Left kidney (tissue), 8 donors: ENCODE measurements at places on chromosomes 6 and 20.

GRCh38 chr6:15675536-15676220, 12.8 kb upstream of the DTNBP1 start:
- DNase-seq, result no peak

- no peak for DNase-seq
Observed at GRCh38 chr6:94289131-94289530, 869.8 kb upstream of the EPHA7 start.

- no peak for DNase-seq
Observed at GRCh38 chr20:54119744-54120143, 49.4 kb upstream of the BCAS1 start.

DNA sequence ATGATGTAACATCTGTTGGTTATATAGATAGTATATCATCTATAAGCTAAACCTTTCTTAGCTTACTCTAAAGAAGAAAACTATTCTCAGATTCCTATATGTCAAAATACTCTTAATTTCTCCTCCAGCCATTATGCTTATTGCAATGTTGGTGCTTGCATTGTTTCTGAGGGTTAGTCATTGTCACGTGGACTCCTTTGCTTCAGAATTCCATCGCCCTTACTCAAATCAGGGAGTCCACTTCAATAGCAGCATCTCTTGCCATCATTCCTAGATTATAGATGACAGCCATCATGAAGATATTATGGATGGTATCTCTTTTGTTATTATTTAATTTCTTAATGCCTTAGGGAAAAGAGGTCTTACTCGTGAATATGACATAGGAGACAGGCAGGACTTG, 776.1 kb downstream of the TENT5A start:
- DNase-seq, result no peak

- DNase-seq, result no peak
Observed at GRCh38 chr6:125962900-125963497, 6.4 kb downstream of the HINT3 start.

DNA sequence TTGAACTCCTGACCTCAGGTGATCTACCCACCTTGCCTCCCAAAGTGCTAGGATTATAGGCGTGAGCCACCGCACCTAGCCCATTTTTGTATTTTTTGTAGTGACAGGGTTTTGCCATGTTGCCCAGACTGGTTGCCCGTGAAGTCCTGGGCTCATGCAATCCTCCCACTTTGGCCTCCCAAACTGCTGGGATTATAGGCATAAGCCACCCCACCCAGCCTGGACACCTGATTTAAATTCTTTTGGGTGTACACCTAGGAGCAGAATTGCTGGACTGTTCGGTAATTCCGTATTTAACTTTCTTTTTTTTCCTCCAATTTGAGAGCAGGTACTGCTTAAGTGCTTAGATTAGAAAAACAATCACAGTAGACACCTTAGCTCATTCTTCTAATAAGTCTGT, 5.6 kb upstream of the NRM start:
- no peak for DNase-seq

DNA sequence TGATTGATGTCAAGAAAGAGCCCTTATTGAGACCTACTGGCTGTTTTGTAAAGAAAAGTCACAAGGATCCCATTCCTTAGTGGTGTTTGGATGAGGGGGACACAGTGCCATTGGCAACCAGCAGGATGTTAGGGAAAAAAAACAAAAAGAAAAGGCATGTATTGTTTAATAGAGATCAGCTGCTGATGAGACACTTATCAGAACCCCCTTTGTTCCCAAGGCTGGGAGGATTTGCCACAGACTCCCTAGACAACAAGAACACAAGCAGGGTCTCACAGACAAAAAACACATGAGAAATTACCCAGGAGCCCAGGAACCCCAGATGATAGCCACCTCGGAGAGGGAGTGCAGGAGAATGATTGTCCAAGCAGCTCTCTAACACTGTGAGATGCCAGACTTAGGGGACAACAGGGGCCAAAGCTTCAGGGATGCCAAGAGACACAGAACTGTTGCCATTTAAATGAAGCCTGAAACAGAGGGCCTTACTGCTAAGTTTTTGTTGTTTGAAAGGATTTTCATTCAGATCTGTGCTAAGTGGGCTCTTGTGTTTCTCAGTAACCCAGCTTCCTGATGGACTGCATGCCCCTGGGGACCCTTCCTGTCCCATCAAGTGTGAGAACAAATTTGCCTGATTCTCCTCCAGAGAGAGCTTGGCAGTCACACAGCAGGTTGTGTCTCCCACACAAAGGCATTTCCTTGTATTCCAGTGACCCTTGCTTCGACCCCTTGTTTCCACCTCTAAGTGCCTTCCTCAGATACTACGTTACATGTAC, 48.7 kb upstream of the HEY2 start:
- DNase-seq, result no peak

- DNase-seq, result no peak
Observed at GRCh38 chr6:14290772-14291330, 173.3 kb downstream of the CD83 start.

DNA sequence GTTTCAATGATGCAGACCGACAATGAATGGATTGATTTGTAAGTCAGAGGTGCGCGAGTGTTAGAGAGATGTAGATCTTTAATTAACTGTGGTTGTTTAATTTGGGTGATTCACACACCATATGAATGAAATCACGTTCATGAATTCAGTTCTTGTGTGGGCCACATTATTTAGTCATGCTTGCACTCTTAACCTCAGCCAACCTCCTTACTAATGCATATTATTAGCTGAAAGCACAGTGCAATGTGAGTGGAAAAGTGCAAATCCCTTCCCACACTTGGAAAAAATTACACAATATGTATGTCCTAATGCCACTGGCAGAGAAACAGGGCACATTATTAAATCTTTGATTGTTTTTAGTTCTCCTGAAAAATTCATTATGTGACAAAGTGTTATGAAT, 512.5 kb downstream of the BCKDHB start:
- no peak for DNase-seq

GRCh38 chr6:158057213-158057987, 75.7 kb downstream of the SYNJ2 start:
- DNase-seq, result no peak

- no peak for DNase-seq
Observed at GRCh38 chr6:95572098-95572497, 5.2 kb upstream of the MANEA start.

GRCh38 chr6:46850792-46851191, 57.6 kb downstream of the MEP1A start:
- DNase-seq, result no peak

DNA sequence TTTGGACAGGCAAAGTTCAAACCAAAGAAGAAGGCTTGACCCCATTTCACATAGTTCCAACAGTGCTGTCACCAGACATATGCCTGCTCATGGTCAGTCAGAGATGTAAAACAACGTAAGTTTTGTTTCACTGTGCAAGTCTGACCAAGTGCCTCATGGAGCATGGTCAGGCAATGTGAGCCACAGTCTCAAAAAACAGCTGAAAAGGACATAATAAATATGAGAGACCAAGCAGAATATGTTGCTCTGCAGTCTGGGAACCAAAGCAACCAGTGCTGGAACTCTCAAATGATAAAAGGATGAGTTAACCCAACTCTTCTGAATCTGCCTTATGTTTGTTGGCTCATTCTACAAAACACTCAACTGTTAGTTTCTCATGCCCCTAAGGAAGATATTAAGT, 39.9 kb upstream of the DST start:
- DNase-seq, result no peak

GRCh38 chr20:62804627-62805154, at the start of gene OGFR:
Gene OGFR, plus strand, starts transcription at chr20:62804835. Its CDS starts 25 bp downstream, at chr20:62804860.
- DNase-seq, result no peak

- DNase-seq, result no peak
Observed at GRCh38 chr6:153301602-153302001, 170.5 kb upstream of the RGS17 start.

DNA sequence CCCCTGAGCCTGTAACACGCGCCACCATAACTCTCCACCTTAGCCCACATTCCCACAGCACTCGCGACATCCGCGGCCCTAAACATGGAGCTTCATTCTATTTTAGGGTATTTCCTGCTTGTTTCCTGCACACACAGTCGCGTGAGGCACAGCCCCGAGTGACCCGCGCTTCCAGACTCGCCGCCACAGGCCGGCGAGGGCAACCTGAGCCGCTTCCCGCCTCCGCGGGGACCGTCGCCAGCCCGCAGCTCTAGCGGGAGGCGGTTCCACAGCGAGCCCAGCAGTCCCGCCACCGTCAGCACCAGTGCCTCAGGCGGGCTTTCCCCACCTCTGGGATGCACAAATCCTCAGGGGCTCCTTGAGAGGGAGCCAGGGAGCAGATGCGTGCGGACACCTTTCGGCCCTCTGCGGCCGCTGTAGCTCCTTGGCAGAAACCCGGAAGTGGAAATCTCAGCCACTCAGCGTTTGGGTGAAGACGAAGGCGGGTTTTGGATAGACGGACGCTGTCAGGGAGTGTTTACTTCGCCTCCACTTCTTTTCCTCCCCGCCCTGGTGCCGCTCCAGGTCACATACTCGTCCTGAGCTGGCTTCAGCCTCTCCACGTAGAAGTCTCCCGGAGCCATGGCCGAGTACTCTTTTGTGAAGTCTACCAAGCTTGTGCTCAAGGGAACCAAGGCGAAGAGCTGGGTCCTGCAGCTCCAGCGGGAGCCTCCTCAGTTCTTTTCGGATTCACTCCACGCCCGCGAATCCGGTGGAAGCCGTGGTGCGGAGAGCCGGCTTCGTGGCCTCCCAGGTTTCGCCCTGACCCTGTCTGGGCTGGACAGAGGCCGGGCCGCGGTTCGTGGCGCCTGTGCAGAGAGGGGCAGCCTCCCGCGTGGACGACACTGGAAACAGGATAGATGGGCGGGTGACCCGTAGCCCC, 2177.4 kb upstream of the DEFB115 start:
- no peak for DNase-seq

DNA sequence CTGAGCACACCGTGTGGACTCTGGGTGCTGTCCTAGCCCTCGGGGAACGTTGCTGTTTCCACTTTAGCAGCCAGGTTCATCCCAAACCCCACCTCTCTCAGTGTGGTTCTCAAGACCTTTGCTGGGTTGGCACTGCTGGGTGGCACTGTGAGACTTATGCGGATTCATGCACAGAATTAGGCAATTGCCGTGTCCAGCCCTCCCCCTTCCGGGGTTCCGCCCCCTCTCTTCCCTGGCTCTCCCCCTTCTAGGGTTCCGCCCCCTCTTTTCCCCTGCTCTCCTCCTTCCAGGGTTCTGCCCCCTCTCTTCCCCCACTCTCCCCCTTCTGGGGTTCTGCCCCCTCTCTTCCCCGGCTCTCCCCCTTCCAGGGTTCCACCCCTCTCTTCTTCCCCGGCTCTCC, 39.8 kb upstream of the SLCO4A1 start:
- DNase-seq, result no peak

- DNase-seq, result no peak
Observed at GRCh38 chr6:6674872-6675271, 86.4 kb downstream of the LY86 start.

DNA sequence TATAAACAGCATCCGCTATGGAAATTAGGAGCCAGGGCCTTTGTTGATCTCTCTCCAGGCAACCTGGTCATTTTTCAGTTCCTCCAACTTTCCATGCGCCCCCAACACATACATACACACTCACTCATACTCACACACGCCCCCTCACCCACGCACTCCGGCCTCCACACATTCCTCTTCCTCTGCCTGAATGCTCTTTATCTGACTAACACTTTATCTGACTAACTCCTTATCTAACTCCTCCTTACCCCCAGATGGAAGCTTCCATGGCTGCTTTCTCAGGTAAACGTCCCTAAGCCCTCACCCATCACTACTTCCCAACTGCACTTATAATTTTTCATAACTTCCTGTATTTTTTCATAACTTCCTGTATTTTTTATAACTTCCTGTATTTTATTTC, 17.4 kb downstream of the CASS4 start:
- DNase-seq, result no peak

DNA sequence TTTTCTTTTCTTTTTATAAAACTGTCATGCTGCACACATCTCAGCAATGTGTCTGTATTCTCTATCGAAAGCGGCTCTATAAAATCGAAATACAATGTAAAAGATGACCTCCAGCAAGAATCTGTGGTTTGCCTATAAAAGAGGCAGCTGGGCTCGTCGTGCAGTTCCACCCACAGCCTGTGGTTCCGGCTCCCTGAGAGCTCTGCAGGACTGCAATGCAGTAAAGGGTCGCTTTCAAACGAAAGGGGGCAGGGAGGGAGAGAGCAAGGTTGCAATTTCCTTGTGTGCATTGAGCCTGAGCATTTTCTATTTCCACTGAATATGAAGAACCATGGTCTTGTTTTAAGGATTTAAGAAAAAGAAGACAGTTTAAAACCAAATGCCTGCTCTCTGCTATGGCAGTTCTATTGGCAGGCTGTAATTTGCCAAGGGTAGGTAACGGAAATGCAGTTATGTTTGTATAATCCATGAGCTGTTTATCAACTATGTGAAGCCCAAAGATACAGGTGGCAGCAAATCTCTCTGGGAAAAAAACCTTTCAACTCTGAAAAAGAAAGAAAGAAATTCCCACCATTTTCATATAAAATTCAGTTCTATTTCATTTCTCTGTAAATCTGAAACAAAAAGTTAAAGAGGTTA, 236.5 kb downstream of the HACE1 start:
- DNase-seq, result no peak

DNA sequence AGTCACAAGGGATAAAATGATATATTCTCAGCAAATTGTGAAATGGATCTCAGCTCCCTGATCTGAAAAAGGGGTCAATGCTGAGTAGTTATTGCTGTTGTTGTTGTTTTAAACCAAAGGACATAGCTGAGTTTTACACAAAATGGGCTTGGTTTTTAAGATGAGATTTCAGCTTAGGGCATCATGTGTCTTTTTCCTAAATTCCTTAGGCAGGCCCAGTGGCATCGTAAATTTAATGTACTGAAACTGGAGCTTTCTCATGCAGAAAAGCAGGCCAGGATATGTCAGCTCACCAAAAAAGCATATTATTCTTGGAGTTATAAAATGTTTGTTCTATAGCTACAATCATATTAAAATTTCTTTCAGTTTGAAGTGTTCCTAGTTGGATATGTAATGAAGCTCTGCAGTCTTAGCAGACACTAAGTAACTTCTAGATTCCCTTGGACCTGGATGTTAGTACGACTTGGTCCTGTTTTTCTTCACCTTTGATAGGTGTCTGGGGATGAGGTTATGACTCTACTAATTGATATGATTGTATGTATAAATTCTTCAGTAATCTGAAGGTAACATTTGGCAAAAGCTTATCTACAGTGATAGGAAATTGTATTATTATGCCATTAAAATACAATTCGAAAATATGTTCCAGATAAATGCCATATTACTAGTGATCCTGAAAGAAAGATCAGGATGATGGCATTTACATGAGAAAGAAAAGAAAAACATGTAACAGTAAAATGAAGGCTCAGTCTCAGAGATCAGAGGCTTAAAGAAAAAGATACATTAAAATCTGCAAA, 663.3 kb downstream of the RFPL4B start:
- no peak for DNase-seq

- DNase-seq, result no peak
Observed at GRCh38 chr6:45901767-45902650, 113.7 kb downstream of the CLIC5 start.

GRCh38 chr6:116616737-116617053, 416 bp downstream of the RSPH4A start:
- DNase-seq, result no peak

DNA sequence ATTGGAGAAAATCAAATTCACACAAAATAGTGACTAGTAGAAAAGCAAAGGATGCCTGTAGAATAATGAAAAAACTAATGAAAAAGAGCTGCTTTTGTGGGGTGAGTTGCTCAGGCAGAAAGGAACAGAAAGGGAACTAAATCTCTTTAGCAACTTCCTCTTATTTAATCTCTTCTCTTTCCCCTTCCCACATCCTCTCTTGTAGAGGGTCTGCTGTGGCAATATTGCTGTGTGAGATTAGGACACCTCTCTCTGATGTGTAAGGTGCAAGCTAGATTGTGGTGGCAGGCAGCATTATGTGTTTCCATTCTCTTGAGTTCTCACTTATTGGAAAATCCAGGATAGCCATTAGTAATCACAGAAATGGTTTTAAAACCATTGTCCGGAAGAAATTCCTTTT, 49.7 kb downstream of the SYNE1 start:
- no peak for DNase-seq
